ENCODE measurements at places on chromosomes 12 and 14. TPM values are rescaled to one million over a fixed set of nuclear protein-coding genes. Genes with fewer than 3 reads are reported as not detected.

Gene RASSF9
- 1.9 TPM for total RNA-seq

Gene TSHR
- not detected for total RNA-seq

Gene SLC17A8
- not detected for total RNA-seq

Gene NGB
- not detected for total RNA-seq

Gene COL2A1
- not detected for total RNA-seq

Gene AMN
- 11.4 TPM for total RNA-seq

Gene VSIG10
- 24.1 TPM for total RNA-seq

Gene GNB3
- total RNA-seq = not detected

Gene GNS
- 46.7 TPM for total RNA-seq

Gene PTPN21
- total RNA-seq = 46.0 TPM

Gene NOVA1
- total RNA-seq = 1.5 TPM

Gene MPHOSPH9
- total RNA-seq = 14.5 TPM

Gene POTEG
- not detected for total RNA-seq

Gene SCNN1A
- total RNA-seq = 87.7 TPM

Gene BCAT1
- 0.76 TPM for total RNA-seq

Gene CFAP251
- total RNA-seq = 2.9 TPM

Gene OR4E2
- total RNA-seq = not detected

Data from suprapubic skin (tissue), 4 donors.